CD4-positive, alpha-beta memory T cell (primary cell): ENCODE measurements at places on chromosomes 3 and 15.
A peak's percentile ranks its signal among the peaks of the same experiment; 100 is the strongest.

GRCh38 chr15:69511015-69511414 lies 58.4 kb downstream of the RPLP1 start:
- DNase-seq = no peak

- no peak for DNase-seq
Observed at GRCh38 chr15:64851503-64851840, 9.8 kb downstream of the PLEKHO2 start.

DNA sequence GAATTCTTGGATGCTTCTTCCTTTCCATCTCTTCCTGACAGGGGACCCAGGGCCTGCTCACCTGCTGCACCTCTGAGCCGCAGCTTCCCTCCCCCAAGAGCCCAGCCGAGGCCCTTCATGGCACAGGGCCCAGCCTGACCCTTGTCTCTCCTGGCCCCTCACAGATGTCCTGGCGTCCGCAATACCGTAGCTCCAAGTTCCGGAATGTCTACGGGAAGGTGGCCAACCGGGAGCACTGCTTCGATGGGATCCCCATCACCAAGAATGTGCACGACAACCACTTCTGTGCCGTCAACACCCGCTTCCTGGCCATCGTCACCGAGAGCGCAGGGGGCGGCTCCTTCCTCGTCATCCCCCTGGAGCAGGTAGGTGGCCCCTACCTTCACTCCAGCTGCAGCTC lies 66.2 kb downstream of the CORO2B start:
- no peak for DNase-seq

DNA sequence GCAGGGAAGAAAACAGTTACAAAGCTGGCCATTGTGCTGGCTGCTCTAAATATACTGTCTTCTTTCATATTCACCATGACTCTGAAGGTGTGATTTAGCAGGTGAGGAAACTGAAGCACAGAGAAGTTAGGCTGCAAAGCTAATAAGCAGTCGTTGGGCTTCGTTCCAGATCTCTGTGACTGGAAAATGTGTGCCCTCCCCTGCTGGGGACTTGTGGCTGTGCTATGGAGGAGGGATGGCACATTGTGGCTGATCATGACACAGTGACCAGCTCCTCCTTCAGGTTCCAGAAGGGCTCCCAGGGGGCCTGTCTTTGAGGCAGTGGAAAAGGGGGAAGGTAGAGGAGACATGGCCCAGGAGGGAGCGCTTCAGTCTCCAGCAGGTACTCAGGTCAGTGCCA lies 19.2 kb downstream of the PXK start:
- DNase-seq = no peak

GRCh38 chr3:14374444-14374883 lies 27.9 kb upstream of the SLC6A6 start:
- no peak for DNase-seq

- DNase-seq = no peak
Observed at GRCh38 chr3:23837691-23838090, 31.9 kb downstream of the UBE2E1 start.

DNA sequence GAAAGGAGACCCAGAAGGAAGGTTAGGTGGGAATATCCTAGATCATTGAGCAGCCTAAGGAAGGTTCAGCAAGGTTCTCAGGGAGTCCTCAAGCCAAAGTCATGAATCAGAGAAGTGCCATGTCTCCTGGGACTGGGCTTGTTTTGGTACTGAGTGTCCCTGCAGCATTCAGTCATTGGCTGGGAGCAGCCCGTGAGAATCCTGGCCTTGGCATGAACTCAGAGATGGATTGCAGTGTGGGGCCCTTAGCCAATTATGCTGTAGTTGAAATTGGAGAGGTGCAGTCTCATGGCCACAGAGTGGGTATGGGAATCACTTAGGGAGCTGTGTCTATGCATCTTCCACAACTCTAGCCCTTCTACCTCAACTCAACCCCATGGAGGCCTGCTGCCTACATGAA lies 17.0 kb upstream of the PPM1L start:
- no peak for DNase-seq

DNA sequence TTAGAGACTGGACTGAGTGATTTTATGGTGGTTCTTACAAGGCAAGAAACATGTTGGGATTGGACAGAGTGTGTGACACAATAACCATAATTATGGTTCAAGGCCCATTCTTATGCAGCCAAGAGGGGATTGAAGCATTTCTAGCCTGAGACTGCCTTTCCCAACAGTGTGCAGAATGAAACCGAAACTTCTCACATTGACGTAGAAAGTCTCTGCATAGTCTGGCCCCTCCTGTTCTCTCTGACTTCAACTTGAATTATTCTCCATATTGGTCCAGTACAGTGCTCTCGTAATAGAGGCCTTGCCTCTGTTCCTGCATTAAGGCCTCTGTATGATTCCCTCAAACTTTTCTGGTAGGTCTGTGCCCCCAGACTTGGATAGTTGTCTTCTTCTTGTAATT lies 138.3 kb downstream of the DIPK2A start:
- no peak for DNase-seq

DNA sequence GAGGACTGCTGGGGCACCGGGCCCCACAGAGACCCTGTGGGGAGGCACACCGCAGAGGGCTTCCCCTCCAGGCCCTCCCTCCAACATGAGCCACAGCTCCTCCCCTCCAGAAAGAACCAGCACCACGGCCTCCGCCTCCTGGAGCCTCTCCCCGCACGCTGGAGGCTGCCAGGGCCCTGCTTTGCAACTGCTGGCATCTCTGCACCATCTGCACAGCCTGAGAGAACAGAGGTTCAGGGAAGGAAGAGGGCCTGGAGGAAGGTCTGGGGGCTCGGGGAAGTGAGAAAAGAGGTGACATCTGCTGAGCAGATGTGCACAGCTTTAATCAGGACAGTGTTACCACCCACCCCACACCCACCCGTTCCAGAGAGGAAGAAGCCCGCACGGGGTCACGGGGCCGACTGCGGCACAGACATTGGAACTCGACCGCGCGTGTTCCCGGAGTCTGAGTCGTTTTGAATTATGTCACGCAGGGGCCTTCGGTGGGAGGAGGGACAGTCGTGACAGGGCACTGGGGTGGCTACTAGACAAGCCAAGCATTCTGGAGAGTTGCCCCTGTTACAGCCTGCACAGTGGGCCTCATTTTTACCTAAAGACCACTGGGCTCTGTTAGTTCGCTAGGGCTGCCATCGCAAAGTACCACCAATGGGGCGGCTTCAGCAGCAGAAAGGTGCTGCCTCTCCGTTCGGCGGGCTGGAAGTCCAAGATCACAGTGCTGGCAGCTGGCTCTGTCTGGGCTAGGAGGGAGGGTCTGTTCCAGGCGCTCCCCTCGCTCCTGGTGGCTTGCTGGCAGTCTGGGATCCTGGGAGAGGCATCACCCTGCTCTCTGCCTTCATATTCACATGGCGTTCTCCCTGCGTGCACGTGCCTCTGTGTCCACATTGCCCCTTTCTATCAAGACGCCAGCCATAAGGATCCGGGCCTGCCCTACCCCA lies 194.8 kb downstream of the XXYLT1 start:
- no peak for DNase-seq

GRCh38 chr3:42061025-42061712 lies 30.0 kb upstream of the TRAK1 start:
- no peak for DNase-seq

DNA sequence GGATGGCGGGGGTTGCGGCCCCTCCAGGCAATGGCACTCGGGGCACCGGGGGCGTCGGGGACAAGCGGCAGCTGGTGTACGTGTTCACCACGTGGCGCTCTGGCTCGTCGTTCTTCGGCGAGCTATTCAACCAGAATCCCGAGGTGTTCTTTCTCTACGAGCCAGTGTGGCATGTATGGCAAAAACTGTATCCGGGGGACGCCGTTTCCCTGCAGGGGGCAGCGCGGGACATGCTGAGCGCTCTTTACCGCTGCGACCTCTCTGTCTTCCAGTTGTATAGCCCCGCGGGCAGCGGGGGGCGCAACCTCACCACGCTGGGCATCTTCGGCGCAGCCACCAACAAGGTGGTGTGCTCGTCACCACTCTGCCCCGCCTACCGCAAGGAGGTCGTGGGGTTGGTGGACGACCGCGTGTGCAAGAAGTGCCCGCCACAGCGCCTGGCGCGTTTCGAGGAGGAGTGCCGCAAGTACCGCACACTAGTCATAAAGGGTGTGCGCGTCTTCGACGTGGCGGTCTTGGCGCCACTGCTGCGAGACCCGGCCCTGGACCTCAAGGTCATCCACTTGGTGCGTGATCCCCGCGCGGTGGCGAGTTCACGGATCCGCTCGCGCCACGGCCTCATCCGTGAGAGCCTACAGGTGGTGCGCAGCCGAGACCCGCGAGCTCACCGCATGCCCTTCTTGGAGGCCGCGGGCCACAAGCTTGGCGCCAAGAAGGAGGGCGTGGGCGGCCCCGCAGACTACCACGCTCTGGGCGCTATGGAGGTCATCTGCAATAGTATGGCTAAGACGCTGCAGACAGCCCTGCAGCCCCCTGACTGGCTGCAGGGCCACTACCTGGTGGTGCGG lies 1.9 kb downstream of the CHST2 start:
- peak; percentile 44 for DNase-seq

DNA sequence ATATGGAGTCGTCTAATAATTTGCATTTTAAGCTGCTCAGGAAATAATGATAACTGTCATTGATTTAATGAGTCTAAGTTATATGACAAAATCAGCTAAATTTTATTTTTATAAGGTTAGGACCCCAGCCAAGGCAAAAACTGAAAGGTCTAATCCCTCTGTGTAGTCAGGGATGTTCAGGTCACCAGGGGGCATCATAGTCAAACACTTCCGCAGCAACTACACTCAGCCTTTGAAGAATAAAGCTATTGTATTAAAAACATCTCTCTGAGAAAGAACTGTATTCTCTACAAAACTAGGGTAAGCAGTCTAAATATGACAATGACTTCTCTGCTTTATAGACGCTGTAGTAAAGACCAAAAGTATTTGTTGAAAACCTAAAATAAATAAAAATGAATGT lies 15.0 kb downstream of the INTS14 start:
- no peak for DNase-seq

- DNase-seq = no peak
Observed at GRCh38 chr15:24857763-24858162, 97.0 kb upstream of the SNRPN start.

GRCh38 chr3:26719134-26719533 lies 96.6 kb downstream of the LRRC3B start:
- DNase-seq = no peak

DNA sequence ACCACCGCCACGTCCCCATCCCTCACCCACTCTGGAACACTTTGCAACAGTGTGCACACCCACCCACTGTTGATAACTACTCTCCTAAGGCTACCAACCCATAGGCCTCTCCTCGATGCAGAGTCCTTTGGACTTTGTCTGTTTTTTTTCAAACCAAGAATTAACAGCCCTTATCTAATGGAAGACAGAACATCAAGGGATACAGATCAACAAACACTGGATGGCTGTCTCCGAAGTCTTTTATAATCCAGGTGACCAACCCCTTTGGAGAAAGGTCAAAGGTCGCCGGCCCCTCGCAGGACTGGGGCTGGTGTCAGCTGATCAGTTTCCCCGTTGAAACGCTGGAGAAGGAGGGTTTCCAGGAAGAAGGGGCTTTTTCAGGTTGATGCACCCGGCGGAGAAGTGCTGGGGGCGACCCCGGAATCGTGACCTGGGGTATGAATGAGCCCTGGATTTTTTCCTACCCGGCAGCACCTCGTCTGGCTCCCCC lies 532 bp downstream of the B4GALT4 start:
- no peak for DNase-seq

DNA sequence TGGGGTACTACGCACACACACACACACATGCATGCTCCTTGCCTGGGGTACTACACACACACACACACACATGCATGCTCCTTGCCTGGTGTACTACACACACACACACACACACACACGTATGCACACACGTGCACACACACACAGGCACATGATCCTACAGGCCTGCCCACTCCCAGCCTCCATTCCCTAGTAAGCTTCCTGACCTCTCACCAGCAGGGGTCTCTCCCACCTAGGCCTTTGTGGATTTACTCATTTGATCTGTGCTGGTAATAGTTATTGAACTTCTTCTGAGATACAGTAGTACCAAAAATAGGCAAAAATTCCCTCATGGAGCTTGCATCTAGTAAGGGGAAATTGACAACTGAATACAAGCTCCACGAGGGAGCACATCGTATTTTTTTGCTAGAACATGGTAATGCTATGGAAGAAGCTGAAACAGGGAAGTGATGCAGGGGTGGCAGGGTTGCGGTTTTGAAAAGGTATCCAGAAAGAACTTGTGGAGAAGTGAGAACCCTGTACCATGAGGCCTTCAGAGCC lies 19.1 kb downstream of the TTC21A start:
- no peak for DNase-seq

- no peak for DNase-seq
Observed at GRCh38 chr3:37582086-37582485, 279.6 kb upstream of the CTDSPL start.

DNA sequence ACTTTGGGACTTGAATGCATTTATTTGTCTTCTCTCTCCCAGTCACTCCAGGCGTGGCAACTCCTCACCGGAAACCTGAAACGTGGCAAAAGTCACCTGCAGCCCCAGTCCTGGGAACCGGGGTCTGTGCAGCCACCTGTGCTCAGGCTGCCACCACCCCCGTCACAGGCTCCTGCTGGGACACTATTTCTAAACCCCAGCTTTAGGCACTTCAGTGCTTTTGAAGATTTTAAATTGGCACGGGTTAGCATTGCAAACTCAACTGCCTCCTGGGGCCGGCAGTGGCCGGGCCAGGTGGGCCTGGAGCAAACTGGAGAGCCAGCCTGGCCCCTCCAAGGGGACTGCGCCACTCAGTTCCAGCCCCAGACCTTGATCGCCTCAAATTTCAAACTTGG lies 146.7 kb upstream of the IQSEC1 start:
- DNase-seq = no peak

DNA sequence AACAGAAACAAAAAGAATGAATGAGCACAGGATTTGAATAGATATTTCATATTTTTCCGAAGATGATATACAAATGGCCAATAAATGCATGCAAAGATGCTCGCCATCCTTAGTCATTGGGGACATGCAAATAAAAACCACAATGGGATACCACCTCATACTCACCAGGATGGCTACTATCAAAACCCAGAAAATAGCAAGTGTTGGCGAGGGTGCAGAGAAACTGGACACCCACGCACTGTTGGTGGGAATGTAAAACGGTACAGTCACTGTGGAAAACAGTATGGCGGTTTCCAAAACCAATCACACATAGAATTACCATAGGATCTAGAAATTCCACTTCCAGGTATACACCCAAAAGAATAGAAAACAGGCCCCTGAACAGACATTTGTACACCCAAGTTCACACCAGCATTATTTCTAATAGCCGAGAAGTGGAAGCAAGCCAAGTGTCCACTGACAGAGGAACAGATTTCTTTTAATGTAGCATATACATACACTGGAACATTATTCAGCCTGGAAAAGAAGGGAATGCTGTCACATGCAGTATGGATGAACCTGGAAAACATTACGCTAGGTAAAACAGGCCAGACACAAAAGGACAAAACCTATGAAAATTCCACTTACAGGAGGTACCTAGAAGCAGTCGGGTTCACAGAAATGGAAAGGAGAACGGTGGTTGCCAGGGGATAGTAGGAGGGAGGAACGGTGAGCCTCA lies 3.6 kb downstream of the RNF168 start:
- no peak for DNase-seq

- DNase-seq = no peak
Observed at GRCh38 chr3:58355179-58355578, 22.5 kb downstream of the PXK start.
